ENCODE measurements at places on chromosomes 2 and 18.

- peak; percentile 38 for DNase-seq
These were observed 106.4 kb upstream of the CCDC85A start for GRCh38 chr2:56077359-56077915.

DNA sequence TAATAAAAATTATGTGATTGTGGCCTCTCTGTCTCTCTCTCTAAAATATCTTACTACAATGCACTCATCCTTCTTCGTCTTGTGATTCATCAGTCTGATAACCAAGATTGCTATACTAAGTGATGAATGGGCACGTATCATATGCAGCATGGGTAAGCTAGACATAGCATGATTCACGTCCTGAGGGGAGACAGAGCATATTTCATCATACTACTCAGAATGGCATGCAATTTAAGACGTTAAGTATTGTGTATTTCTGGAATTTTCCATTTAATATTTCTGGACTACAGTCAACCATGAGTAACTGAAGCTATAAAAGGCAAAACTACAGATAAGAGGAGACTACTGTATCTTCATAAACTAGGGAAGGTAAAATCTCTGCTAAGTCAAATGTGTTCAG is 97.0 kb upstream of the CD226 start:
- DNase-seq: no peak

DNA sequence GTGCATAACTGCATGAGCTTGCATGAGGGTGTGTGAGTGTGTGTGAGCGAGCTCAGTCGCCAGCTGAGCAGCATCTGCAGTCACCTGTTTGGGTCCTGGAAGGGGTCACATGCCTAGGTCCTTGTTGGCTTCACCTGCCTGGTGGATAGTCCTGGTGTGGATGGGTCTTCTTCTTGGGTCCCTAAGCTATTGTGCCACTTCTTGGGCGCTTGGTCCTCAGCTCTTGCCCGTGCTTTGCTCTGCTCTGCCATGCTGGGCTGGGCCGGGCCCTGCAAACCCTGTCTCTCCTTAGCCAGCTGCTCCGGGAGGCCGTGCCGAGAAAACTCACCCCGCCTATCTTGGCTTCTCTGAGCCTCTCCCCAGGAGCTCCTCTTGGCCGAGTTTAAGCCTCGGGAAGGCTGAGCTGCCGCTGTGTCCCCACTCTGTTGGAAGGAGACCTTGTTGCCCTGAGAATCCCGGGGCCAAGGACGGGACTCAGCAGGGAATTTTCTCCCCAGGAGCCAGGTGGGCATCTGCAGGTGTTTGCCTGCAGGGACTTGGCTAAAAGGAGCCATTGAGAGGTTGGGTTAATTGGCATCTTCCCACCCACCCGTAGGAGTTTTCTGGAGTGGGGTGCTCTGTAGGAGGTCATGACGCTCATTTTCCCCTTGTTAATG is 300.8 kb downstream of the NDUFA10 start:
- no peak for DNase-seq

GRCh38 chr18:61335684-61336555 is 2.7 kb downstream of the CDH20 start:
- no peak for DNase-seq

GRCh38 chr2:224982910-224983711 is 59.2 kb downstream of the DOCK10 start:
- DNase-seq: no peak

- no peak for DNase-seq
These were observed 424.4 kb upstream of the RGPD4 start for GRCh38 chr2:107402330-107402729.

DNA sequence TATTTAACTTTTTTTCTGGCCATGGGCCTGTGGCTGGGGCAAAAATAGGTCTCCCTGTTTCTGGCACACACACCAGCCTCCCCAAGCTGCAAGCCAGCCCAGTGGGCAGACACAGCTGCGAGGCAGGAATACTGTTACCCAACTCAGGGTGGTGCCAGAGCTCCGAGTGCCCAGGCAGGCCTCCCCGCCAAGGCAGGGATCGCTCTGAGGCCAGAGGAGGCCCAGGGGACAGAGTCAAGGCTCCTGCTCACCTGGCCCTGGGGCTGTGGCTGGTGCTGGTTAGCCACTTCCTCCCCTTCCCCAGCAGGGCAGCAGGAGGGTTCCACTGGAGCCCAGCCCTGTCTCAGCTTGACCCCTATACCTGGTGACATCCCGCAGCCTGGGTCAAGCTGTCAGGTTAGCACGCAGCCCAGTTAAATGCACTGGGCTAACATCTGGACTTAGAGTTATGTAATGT is 67.1 kb upstream of the EPAS1 start:
- DNase-seq: no peak

DNA sequence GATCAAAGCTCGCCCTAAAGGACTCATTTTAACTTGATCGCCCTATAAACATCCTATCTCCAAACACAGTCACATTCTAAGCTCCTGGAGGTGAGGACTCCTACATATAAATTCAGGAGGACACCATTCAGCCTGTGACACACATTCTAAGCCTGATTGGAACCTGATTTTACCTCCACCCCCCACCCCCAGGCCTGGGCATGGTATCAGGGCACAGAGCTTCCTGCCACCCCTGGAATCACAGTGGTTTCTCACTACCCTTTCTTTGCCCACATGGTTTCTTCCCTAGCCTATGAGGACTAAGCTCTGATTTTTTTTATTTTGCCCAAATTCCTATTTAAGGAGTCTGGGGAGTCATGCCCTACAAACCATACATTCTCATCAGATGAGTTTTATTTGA is 428.1 kb upstream of the ID2 start:
- DNase-seq: no peak

GRCh38 chr2:151649966-151650365 is 84.3 kb downstream of the NEB start:
- DNase-seq: no peak

DNA sequence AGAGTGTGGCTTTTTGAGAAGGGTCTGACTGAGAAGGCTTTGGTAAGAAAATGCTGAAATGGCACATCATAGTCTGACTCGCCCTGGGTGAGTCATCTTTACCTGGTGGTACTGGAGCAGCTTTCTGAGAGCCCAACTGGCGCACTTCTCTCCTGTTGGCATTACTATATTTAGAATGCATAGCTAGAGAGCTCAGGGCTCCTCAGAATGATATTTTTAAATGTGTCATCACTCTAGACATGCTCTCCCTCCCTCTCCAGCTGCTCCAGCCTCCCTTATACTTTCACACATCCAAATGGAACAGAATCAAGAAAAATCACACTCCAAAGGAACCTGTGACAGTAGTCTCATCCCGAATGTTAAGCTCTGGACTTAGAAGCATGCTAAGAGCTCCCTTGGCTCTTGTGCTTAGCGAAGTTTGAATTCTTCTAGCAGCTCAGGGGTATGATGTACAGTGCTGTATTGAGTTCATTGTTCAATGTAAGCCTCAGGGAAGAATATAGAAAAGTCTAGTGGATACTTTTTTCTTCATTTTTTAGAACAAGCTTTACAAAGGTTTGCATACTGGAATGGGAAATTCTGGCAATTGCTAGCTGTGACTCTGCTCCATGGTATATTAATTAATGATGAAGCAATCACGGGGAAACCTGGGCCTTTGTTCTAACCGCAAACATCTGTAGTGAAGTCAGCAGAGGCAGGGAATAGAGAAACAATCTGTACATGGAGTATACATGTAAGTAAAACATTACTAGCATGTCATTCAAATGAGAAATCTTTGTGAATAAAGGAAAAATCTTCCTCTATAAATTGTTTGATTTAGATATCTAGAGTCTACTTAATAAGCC is 751.2 kb upstream of the NRXN1 start:
- no peak for DNase-seq

DNA sequence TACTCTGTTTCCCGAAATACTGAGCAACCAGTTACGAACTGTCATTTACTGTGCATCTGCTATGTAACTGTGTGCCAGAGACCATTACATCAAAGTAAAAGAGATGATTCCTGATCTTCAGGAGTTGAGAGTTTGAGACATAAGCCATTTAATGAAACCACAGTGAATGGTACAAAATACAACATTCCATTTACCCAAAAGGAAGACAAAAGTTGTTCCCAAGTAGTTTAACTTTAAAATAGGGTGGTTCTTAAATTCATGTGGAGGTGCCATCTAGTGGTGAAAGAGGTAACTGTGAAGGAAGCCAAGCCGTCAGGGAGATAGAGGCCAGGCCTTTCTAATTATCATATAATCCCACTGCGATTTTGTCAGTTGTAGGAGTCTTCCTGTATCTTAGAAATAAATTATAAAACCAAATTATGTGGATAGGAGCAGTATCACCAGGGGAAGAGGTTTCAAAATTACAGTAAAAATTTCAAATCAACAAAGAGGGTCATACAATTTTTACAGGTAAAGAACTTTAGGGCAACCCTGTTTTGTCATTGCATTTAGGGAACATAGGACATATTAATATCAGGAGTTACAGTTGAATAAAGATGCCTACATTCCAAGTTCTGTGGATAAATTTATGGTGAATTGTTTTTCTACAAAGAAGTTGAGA is 67.7 kb downstream of the EPAS1 start:
- DNase-seq: no peak
